ENCODE measurements at places on chromosomes 13 and 19.
A peak's percentile ranks its signal among the peaks of the same experiment; 100 is the strongest.

GRCh38 chr19:23981863-23982262 is 67.2 kb downstream of the ZNF726 start:
- no peak for DNase-seq

GRCh38 chr19:33202546-33203507 is 8.7 kb downstream of the LRP3 start:
- no peak for DNase-seq

GRCh38 chr19:42122691-42123607 is 9.3 kb downstream of the POU2F2 start:
- DNase-seq: peak; percentile 72

DNA sequence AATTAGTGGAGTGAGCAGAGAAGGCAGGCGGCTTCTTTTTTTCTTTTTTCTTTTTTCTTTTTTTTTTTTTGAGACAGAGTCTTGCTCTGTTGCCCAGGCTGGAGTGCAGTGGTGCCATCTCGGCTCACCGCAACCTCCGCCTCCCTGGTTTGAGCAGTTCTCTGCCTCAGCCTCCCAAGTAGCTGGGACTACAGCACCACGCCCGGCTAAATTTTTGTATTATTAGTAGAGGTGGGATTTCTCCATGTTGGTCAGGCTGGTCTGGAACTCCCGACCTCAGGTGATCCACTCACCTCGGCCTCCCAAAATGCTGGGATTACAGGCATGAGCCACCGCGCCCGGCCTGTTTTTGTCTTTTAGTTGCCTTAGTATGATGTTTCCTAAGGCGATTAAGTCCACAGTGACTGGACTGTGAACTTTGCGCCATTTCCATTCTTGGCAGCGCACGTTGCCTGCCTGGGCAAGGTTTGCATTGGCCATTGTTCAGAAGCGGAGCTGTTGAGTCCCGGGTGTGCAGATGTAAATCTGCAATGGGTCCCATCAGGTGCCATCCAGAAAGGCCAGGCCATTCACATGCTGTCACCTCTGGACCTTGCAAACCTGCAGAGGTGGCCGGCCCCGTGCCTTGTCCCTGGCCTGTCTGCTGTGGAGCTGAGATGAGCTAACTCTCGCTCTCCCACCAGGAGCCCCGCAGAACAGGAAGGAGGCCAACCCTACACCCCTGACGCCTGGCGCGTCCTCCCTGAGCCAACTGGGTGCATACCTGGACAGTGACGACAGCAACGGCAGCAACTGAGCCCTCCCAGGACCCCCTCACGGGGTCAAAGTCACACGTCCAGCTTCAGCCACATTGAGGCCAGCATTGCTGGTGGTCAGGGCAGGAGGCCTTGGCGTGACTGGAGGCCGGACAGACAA is 10.9 kb upstream of the SHD start:
- no peak for DNase-seq

GRCh38 chr19:9981406-9982260 is 28.7 kb downstream of the COL5A3 start:
- DNase-seq: no peak

DNA sequence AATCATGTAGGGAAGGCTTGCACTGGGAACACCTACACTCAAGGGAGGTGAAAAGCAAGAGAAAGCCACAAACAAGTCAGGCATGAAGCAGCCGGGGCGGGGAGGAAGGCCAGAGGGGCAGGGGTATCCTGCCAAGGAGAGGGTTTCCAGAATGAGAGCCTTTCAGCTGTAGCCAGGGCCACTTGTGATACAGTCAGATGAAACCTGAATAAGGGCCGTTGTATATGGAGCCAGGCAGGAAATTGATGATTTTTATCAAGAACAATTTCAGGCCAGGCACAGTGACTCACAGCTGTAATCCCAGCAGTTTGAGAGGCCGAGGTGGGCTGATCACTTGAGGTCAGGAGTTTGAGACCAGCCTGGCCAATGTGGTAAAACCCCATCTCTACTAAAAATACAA is 4.4 kb downstream of the TRPM4 start:
- DNase-seq: no peak

DNA sequence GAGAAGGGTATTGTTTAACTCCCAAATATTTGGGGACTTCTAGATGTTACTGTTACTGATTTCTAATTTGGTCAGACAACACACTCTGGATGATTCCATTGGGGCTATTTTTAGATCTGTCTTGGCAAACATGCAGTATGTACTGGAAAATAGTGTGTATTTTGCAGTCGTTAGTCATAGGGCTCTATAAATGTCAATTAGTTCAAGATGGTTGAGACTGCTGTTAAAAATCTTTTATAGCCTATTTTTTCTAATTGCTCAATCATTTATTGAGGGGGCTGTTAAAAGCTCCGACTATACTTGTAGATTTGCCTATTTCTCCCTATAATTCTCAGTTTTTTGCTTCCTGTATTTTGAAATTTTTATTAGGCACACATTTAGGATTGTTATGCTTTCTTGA is 31.4 kb downstream of the PPP5C start:
- DNase-seq: no peak

- no peak for DNase-seq
Measured at GRCh38 chr13:44321961-44322360, 51.7 kb upstream of the SERP2 start.

DNA sequence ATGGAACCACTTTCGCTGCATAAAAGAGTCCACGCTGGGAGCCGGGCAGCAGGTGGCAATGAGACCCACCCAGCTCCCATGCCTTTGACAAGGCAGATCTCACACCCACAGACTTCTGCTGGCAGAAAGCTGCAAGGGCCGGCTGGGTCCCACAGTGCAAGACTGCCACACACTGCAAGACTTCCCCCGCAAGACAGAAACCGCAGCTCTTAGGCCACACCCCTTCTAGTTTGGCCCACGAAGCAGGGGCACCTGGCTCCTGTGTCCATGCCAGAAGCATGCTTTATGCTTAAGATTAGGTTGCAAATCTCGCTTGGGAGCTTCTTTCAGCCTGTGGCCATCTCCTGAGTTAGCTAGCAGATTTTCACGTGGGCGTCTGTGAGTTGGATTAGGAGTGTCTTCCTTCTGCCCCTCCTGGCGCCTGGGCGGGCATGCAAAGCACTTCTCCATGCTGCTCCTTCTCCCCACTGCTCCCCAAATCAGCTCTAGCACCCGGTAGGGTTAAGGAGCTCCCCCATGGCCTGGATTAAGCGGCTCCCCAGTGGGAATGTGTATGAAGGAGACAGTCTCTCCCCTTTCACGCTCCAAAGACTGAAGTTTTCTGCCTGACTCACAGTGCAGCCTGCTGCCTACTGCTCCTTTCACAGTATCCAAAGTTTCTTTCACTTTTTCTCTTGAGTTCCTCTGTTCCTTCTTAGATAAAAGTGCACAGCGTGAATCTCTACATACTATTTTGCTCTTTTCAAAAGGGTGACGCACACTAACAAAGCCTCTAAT is 17.7 kb downstream of the GPC6 start:
- DNase-seq: no peak

- DNase-seq: no peak
Measured at GRCh38 chr19:48394331-48395169, 1.1 kb downstream of the GRIN2D start.

DNA sequence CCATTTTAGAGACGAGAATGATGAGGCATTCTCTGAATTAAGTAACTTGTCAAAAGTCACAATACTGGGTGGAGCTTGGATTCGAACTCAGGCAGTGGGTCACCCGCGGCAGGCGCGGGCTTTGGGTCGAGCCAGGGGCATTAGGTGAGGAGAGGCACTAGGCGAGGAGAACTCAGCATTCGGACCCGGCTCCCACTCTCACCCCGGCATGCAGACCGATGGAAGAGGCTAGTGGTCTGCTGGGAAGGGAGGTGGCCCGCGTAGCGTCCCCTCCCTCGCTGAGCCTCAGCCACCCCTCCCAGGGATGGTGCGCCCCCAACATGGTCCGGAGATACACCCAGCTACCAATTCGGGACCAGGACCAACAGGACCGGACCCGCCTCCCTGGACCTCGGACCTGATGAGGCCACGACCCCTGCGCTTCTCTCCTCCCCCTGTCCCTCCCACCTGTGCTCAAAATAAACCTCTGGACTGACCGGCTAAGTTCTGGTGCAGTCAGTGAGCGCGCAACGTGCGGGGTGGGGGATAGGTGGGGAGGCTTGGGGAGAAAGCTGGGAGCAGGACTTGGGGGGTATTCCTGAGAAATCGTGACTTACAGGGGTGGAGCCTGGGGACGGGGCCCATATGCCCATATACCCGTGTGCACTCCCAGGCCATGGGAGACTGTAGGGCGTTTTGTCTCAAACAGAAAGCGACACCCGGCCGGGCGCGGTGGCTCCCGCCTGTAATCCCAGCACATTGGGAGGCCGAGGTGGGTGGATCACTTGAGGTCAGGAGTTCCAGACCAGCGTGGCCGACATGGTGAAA is 1.3 kb upstream of the SNAPC2 start:
- DNase-seq: no peak

- no peak for DNase-seq
Measured at GRCh38 chr13:95535243-95535642, 17.3 kb upstream of the CLDN10 start.

DNA sequence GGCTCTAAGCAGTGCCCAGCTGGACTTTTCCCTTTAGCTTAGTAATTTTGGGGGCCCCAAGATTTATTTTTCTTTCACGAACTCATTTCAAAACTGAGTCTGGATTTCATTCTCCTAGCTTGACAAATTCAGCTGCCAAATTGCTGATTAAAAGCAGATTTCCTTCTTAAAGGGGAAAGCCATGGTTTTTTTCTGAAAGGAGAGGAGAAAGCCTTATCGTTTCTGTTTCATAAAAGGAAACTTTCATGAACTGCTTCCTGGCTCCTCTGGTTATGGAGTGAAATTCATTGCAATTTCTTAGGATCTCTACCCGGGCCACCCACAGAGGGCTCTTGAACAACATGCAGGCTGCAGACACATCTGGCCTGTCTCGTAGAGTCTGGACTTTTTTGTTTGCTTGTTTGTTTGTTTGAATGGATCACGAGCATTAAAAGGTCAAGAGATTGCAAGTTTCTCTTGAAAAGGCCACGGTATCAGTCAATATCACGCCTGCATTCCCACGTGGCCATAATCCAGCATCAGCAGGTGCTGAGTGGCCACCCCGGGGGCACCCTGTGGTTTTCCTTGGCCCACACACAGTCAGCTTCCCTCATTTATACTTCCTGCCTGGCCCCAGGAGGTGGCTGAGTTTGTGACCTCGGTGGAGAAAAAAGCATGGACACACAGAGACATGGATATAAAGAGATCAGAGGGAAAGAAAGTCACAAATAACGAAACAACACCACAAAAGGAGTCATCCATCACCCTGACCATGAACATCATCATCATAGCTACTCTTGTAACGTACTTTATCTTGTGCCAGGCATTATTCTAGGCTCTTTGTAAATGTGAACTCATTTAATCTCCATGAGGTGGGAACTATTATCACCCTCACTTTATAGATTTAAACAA is 10.5 kb upstream of the KLK4 start:
- no peak for DNase-seq

DNA sequence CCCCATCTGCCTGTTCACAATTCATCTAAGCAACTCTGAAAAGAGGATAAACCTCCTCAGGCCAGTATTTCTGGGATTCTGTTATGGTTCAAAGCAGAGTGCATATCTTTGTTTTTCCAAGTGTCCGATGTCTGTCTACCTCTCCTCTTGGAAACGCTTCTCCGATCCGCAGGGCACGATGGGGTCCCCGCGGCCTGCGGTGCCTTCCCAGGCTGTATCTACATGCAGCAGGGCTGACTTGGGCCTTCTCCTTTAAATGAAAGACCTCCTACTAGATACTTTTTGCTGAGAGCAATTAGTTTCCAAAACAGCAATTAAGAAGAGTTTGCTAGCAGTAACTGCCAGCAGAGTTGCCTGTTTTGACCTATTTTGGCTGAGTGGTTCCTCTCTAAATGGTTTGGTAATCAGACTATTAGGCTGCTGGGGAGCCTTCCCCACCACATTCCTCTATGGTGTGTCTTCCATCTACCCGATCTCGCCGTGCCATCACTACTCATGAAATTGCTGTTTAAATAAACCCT is 23.5 kb downstream of the COL4A2 start:
- no peak for DNase-seq

GRCh38 chr19:12052091-12052496 is 667 bp downstream of the ZNF878 start:
- DNase-seq: no peak

DNA sequence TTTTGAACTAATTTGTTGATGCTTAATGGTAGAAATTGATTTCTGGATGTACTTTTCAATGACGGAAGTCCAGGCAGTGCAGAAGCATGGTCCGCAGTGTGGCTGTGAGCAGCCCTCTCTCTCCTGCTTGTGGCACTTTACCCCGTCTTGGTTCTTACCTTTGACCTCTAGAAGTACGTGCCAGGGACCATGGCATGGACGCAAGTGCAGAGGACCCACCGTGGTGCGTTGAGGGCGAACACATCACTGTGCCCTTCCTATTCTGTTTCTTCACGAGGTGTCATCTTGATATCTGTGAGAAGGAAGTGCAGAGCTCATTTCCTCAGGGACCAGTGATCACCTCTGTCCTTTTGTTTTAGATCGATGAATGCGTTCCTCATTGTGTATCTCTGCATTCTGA is 135.2 kb downstream of the ATP11A start:
- no peak for DNase-seq

DNA sequence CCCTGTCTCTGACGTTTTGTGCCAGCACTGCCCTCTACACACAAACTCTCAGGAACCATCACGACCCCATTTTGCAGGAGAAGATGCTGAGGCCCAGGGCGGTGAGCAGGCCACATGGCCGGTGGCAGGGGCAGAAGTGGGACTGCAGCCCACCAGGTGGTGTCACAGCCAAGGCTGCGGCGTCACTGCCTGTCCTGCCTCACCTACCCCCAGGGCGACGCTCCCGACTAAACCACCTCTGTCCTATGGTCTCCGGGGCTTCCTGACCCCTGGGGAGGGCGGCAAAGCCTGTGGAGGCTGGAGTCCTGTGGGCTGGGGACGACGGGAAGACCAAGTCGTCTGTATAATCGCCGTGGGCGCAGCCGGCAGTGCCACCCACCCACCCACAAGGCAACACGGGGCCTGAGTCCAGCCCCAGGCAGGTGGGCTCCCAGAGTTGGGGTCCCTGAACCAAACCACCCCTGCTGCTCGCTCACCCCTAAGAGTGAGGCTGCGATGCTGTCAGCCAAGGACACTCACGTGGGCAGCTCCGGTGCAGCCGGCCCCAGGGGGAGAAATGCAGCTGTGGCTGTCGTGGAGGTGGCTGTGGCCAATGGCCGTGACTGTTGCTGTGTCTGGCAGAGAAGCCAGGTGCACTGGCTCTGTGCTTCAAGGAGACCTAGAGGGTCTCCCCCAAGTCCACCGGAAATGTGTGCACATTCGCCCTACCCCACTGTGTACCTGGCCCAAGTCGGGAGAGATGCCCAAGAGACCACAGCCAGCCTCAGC is 29.7 kb downstream of the RASA3 start:
- DNase-seq: no peak

DNA sequence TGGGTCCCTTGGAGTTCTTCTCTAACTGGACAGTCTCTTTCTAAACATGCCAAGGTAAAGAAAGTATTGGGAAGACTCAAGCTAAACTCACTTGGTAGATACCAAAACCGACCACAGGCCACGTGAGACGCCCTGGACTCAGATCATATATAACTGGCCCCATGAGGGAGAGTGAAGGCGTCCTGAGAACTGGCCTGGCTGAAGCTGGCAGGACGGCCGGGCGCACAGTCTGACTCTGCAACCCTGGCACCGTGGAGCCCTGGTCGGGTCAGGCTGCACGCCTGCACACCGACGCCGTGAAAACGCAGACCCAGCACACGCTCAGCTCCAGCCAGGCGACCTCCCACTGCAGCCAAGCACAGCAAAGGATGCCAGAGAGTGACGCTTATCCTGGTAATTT is 122.5 kb upstream of the SPACA7 start:
- DNase-seq: no peak

- peak; percentile 61 for DNase-seq
Measured at GRCh38 chr19:3276341-3276799, 51.9 kb downstream of the CELF5 start.

GRCh38 chr19:50024719-50025021 is 502 bp downstream of the VRK3 start:
- DNase-seq: no peak

Measured in GM10248 (cell line).